ENCODE measurements at places on chromosomes 7 and 10.

DNA sequence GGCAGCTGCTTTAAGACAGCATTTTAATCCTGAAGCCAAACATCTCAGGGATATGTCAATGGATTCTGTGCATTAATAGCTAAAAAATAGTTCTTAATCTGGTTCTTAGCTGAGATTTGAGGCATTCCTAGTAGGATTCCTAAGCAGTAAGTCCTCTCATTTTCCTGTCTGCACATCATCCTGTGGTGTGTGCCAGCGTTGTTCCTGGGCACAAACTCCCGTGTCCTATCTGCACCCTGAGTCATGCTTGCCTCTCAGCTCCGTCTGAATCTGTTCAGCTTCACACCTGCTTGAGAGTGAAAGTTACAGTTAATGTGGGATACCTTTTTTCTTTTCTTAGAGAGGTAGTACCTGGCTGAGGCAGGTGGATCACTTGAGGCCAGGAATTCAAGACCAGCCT, 19.5 kb downstream of the BAG3 start:
- peak; percentile 41 for DNase-seq

DNA sequence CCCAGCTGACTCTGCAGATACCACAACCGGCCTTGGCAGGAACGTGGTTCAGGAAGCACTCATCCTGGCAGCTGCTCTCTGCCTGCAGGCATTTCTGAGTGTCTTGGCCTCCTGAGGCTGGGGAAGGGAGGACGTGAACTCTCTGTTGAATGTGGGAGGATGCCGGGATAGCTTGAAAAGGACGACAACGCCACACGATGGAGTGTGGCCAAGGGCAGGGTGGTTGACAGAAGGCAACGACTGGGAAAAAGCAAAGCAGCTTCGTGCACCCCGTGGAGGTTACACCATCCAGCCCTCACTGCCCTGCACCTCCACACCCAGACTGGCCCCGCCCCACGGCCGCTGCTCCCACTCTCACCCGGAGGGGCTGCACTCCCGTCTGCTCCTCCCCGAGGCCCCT, 466.1 kb upstream of the FOXK1 start:
- no peak for DNase-seq

GRCh38 chr7:50787825-50788224, 5.1 kb upstream of the GRB10 start:
- DNase-seq: no peak

DNA sequence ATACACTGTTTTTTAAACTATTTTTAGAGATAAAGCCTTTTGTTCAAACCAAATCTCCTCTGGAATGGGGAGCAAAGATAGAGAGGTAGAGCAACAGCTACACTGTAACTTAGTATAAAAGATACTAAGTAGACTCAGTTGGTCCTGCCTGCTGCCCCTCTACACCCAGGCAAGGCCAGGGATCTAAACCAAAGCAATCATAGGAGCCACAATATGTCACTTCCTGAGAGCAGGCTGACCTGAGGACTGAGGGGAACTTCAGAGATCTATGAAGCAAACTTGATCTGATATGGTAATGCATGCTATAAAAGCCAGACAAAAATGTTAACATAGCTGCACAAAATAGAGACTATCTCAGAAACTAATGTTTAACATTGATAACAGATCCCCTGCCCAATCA, 7.0 kb upstream of the TRDMT1 start:
- no peak for DNase-seq

DNA sequence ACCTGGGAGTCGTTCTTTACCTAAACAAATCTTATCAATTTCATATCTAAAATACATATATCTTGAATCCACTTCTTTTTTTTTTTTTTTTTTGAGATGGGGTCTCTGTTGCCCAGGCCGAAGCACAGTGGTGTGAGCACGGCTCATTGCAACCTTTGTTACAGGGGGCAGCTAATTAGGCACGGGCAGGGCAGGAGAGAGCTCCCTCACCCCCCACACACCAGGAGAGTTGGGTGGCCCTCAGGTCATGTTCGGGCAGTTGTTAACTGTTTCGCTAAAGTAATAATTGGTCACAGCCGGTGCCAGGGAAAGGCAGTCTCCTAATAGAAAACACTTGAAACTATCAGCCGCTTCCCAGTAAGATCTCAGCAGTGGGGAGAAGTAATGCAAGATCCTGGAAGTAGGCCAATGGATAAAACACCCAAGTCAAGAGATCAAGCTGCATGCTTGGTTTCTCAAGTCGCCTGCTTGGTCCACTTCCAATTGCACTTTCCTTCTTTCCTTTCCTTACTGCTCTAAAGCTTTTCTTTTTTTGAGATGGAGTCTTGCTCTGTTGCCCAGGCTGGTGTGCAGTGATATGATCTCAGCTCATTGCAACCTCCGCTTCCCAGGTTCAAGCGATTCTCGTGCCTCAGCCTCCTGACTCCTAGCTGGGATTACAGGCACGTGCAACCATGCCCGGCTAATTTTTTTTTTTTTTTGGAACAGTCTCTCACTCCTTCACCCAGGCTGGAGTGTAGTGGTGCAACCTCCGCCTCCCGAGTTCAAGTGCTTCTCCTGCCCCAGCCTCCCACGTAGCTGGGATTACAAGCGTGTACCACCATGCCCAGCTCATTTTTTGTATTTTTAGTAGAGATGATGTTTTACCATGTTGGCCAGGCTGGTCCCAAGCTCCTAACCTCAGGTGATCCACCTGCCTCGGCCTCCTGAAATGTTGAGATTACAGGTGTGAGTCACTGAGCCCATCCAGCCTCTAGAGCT, 21.3 kb upstream of the EFCAB10 start:
- DNase-seq: peak; percentile 36

DNA sequence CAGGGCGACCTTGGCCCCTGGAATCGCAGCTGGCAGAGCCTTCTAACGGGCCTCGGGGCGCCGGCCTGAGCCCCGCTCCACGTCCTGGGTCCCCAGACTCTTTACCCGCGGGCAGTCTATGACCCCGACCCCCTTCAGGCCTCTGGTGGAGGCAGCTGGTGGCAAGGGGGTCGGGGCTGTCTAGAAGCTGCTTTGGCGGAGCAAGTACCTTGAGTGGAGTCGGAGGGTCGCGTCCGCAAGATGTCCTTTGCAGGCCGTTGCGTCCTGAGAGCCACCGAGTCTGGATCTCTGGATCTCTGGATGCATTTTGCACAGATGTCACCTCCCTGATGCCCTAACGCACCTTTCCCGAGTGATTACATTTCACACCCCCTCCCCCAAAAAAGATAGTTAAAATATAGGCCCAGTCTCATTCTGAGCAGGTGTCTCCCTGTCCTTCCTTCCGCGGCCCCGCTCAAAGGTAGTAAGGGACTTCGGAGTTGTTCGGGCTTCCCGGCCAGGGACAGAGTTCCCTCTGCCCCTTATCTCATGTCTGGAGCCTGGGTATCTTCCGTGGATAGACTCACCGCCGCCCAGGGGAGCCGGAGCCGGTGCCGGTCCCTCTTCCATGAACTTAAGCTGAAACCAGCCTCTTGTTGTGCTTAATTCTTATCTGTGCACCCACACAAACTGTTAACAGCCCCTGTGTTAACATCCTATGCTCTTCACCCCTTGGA, 457 bp downstream of the ACADSB start:
- no peak for DNase-seq

DNA sequence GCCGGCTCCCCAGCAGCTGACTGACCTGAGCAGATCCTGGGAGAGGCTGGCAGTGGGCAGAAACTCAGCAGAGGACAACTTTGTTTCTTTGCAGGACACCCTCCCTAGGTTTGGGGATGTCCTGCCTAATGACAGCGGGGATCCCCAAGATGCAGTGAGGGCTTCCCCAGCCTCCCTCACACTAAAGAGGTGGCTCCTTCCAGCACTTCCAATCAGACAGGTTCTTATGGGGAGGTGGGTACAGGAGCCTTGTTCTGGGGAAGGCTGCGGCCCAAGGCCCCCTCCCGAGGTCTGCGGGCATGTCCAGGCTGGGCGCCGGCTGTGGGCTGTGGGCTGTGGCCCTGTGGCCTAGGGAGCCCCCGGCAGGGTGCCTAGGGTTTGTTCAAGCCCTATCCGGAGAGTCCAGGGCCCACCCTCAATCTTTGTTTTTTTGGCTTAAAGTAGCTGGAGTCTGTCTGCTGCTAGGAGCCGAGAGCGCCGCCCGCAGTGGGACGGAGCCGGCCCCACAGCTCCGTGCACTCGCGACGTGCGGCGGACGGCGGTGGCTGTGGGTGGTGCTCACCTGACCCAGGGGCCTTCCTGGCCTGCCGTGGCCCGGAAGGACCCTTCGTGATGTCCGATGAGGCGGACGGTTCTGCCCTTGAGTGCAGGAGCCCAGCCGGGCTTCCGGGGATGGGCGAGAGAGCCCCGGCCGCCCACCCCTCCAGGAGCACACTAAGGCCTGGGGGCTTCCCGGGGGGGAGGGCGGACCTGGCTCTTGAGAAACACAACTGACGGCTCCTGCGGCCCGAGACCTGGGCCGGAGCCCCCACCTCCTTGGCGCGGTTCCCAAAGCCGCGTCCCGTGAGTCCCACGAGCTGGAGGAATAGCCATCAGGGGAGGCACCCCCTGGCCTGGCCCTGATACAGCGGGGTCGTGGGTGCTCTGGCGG, 57.2 kb downstream of the PDGFA start:
- DNase-seq: no peak

GRCh38 chr10:27526242-27526641, 22.1 kb downstream of the RAB18 start:
- peak; percentile 16 for DNase-seq

- no peak for DNase-seq
These were observed 169.2 kb upstream of the SEMA3A start for GRCh38 chr7:84363741-84364140.

- peak; percentile 50 for DNase-seq
These were observed 33.1 kb downstream of the GPRIN2 start for GRCh38 chr10:46523119-46523961.

DNA sequence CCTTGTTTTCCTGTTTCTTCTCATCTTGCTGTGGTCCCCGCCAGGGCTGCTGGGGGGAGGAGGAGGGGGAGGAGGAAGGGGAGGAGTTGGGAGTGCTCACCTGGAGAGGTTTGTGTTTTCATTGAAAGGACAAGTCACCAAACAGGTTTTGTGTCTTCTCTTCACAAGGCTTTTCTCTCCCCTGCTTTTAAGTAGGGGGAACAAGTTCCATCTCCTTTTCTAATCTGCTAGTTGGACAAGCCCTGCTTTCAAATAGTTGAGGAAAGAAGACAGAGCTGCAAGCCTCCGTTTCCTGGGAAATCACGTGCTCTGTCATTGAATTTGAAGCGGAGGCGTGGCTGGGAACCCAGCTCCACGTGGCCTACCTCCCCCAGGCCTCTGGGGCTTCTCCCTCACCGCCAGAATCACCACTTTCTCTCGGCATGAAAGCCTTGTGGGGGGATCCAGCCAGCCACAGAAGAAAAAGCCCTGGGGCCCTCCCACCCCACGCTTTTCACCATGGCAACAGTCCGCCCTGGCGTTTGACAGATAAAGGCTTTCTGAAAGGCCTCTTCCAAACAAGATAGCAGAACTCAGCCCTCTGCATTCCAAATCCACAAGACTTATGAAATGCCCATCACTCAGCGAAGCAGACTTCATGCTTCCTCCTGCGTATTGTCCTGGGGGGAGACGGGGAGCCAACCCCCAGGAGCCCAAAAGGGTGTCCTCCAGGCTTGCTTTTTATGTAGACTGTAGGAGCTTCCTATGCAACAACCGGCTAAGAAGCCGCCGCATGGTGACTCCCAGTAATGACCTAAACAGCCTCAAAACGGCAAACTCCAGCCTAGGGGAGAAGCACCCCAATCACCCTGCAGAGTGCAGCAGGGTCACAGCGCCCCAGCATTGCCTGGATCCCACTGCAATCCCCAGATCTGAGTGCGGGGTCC, 51.7 kb downstream of the PROSER2 start:
- peak; percentile 81 for DNase-seq

DNA sequence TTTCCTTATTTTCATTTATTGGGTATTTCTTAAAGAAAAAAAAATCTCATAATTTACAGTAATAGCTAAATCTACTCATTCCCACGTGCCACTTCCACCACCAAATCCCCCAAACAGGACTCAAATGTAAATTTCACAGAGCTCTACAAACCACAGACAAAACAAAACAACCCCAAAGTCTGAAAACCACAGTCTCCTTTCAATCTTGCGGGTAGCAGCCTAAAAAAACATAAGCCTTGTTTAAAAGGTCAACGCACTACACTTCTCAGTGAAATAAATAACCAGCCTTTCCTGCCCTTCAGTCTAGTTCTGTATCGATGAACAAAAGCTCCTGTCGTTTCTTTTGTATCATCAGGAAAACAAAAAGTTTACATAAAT, 121.8 kb upstream of the AFAP1L2 start:
- peak; percentile 22 for DNase-seq

GRCh38 chr10:13808556-13809391, 222.0 kb downstream of the PRPF18 start:
- no peak for DNase-seq

GRCh38 chr10:8312781-8313180, 258.3 kb downstream of the GATA3 start:
- DNase-seq: peak; percentile 79

DNA sequence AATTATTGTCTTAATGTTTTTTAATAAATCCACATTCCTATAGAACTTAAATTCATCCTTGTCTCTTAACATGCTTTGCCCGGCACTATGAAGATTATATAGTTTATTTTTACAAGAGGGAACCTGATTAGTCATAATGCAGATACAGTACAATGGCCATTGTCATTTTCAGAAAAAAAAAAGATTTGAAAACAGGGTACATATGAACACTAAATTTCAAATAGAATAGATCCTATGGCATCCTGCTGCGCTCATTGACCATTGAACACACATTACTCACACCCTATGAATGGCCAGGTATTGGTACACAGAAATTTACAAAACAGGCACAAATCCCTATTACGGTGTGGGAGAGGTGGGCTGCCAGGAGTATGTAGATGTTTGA, 2.0 kb upstream of the KLF6 start:
- DNase-seq: peak; percentile 29

DNA sequence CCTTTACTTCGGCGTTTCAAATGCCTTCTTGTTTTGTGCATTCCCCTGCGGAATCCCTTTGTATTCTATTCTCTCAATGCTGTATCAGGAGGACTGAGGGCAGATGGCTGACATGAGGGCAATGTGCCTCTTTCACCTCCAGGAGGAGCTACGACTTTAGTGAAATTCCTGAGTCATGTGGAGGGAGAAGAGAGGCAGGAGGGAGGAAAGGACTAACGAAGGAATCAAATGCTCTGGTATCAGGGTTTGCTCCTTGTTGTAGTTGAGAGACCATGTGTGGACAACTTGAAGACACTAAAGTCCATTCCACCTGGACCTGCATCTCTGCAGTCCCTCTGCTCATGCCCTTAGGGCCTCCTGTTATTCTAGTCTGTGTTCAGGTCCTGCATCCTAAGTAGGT, 40.2 kb upstream of the PRSS58 start:
- DNase-seq: no peak

GRCh38 chr7:36621396-36621795, 102.9 kb downstream of the AOAH start:
- DNase-seq: no peak

- DNase-seq: peak; percentile 77
These were observed 60.9 kb downstream of the ARMC3 start for GRCh38 chr10:22988581-22989360.

DNA sequence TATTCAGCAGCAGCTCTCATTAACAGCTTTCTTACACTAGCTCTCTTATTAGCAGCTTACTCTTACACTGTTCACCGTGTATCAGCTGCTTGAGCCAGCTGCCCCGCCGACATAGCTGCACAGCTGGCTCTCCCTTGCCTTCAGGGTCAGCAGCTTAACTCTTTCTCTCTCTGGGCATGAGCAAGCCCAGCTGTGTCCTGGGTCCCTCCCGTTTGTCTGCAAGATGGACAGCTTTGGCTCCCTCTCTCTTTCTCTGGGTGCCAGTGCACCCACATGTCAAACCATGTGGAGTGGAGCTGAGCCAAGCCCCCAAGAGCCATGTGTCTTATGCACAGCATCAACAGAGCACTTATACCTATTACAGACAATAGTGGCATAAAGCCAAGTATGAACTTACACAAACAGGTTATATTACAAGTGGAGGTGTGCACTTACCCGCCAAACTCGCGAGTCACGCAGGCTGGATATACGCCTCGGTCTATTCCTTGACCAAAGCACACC, 35.7 kb upstream of the MTPAP start:
- DNase-seq: peak; percentile 39
